CD4-positive, alpha-beta T cell treated with Interleukin-10 for 1 hour (primary cell): ENCODE measurements at places on chromosomes 7 and 10.

- no peak for DNase-seq
Measured at GRCh38 chr10:20991526-20991925, 94.4 kb upstream of the NEBL start.

GRCh38 chr10:10499839-10500238, 517.8 kb upstream of the CELF2 start:
- DNase-seq: no peak

DNA sequence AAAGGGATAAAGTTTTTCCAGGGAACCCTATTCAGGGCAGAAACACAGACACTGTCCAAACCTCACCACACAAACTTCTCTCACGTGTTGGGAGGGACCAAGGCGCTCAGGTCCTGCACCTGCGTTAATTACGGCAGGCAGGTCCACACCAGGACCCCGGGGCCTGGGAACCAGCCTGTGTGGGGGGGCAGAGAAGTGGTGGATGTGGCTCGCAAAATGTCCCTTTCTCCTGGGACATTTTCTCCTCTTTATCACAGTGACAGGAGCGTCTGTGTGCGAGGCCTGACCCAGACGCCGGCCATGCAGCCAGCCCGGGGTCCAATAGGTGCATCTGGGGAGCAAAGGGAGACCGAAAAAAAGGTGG, 73.4 kb upstream of the ZNF722 start:
- no peak for DNase-seq

GRCh38 chr7:94049615-94050014, 45.5 kb upstream of the BET1 start:
- no peak for DNase-seq

DNA sequence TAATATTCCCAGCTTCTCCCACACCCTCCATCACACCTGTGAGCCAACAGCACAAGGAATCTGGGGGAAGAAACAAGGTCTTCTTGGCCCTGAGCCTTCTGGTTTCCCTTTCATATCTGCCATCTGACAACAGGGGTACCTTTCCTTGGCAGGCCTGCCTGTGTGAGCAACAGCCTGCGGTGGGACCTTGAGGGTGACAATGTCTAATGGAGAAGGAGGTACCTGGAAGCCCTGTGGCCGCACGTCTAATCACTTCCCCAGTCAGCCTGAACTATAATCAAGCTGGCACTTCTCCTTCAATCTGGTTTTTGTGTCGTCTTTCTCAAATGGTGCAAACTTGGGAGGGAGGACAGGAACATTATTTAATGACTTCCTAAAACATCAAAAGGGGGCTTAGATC, 41.2 kb downstream of the NRCAM start:
- DNase-seq: no peak

DNA sequence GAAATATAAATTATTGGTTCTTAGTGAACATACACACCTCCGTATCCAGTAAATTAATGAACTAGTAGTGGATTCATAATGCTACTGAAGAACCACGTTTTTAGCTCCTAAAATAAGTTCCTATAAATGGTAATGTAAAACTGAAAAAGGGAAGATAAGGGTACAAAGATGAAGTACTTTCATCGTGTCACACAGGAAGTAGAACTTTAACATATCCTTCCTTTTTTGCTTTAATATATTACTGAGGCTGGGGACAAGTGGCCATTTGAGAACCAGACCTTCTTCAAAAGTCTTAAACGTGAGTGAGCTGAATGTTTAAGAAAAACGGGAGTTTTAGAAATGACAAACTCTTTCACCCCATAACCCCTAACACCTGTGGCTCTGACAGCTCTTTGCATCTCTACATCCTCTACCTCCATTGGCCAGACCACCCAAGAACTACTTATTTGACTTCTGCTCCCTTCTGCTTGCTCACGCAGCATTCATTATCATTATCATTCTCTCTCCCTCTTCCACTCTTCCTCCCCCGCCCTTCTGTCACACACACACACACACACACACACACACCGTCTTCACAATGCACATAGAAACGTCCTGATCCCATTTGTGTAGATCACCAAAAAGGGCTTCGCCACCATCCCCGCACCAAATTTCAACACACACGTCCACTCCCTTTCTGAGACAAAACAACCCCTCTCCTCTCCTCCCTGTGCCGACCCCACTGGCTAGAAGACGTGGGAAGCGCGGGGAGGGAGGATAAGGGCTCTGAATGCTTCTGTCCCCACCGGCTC, 677 bp downstream of the SKAP2 start:
- peak; percentile 48 for DNase-seq

DNA sequence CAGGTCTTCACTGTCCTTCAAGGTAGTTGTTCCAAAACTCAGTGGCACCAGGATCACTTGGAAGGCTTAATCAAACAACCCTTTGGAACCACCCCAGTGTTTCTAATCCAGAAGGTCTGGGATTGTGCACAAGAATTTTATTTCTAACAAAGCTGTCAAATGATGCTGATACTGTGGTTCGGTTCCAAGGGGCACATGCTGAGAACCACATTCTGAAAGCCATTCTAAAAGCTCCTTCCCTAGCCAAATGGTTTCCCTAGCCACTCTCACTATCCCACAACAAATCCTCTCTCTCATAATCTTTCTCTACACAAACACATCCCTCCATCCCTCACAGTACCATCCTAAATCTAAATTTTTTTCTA, 52.1 kb downstream of the MACC1 start:
- DNase-seq: no peak

GRCh38 chr7:143410521-143411004, 1.9 kb upstream of the EPHA1 start:
- no peak for DNase-seq

DNA sequence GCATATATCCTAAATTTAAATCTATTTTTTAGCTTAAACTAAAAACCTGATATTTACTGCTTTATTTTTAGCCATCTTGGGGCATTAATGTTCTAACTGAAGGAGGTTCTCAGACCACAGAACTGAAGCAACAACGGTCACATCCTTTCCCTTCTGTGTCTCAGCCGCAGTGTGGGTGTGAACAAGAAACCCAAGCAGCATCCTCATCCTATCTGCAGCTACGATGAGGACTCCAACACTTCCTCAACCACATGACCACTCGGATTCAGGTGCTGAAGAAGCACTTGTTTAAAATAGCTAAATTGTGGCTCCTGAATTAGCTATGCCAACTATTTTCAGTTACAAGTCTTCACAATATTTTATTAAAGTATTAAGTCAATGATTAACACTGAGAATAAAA, 5.3 kb downstream of the ESYT2 start:
- peak; percentile 85 for DNase-seq

DNA sequence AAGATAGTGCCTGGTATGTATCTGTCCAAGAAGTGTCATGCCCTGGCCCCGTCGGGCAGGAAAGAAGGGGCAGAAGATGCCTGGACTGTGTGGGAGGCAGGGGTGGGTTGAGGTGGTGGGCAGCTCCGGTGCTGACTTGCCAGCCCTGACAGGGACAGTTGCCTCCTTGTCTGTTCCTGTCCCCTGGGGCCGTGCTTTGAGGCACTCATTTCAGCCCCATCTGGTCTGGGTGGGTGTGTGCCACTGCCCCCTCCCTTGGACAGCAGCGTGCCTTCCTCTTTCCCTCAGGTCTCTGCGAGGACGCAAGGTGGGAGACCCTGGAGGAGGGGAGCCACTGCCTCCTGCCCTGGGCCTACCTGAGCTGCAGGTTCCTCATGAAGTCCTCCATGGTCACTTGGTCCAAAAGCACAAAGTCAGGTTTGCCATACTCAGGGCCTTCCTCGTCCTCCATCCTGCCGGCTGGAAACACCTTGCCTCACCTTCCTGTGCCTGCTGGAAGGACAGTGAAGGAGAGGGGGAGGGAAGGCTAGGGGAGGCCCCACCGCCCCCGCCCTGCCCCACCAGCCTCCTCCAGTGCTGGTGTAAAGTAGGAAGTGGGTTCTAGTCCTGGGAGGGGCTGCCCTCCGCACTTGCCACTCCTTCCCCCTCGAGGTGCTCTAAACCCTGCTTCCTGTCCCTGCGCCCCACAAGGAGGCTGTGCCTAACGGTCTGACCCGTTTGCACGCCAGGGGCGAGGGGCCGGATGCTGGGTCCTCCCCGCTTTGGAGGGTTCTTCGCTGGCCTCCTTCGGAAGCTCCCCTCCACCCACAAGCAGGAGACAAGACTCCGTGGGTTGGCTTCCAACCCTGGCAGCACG, at the start of gene MYO1G:
Gene MYO1G (minus strand): TSS at position 505 of the 856 bp plus-strand sequence. CDS start 54 bp downstream, at position 451.
- DNase-seq: peak; percentile 91

- DNase-seq: no peak
Measured at GRCh38 chr7:95596198-95597063, at the start of gene PDK4. TSS of gene PDK4 (minus strand) at chr7:95596516. CDS start at chr7:95596293, 223 bp downstream.

DNA sequence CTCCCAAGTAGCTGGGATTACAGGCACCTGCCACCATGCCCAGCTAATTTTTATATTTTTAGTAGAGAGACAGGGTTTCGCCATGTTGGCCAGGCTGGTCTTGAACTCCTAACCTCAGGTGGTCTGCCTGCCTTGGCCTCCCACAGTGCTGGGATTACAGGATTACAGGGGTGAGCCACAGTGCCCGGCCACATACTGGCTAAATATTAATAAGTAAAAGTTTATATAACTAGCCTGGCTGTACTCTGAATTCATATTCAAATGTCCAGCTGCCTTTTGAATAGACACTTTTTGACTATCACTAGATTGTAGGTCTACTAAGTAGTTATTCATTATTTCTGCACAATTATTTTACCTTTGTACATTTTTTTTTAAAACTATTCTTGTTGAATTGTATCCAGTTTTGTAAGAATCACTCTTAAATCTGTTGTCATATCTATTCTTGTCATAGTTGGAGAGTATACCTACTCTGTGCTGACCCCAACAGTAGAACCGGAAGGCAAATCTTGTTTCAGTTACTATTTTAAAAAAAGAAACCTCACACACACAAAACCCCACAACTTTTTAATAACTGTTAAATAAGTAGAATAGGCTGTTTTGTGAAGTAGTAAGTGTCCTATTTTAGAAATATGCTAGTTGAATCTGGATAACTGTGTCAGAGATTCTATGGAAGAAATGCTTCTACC, 29.6 kb downstream of the MINPP1 start:
- DNase-seq: no peak

GRCh38 chr10:62733654-62734293, 70.7 kb upstream of the ADO start:
- no peak for DNase-seq

GRCh38 chr7:129188372-129188891, at the start of gene SMO:
TSS of gene SMO (plus strand) at chr7:129188633. CDS start at chr7:129189152, 519 bp downstream.
- DNase-seq: no peak

- DNase-seq: no peak
Measured at GRCh38 chr7:132065193-132065988, 509.0 kb upstream of the PODXL start.

GRCh38 chr10:25934621-25935139, 651 bp downstream of the MYO3A start:
- DNase-seq: no peak

DNA sequence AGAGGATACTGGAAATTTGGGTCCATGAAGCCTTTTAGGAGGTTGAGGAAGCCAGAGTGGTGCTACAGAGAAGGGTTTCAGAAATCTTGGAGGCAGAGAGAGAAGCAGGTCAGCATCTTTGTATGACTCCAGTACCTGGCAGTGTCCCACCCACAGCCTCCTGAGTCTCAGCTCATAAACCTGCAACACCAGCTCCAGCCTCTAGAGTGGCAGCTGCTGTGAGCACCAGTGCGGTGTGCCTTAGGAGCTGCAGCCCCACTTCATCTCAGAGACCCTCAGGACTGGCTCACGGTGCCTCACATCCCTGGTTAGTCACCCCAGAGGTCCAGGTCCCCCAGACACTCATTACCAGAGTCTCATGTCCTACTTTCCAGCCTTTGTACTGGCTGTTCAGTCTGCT, 84.8 kb upstream of the PRKAR2B start:
- no peak for DNase-seq

DNA sequence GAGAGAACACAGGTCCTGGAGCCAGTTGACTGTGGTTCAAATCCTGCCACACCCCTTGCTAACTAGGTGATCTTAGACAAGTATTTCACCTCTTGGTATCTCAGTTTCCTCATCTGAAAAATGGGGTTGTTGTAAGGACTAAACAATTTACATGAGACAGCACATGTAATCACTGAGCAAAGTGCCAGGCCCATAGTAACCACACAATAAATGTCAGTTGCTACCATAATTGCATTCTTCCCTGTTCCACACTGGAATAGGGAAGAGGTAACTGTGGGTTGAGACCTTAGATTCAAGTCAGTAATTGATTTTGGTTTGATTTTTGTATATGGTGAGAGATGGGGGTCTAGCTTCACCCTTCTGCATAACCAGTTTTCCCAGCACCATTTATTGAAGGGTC, 91.4 kb upstream of the PDLIM1 start:
- DNase-seq: no peak

DNA sequence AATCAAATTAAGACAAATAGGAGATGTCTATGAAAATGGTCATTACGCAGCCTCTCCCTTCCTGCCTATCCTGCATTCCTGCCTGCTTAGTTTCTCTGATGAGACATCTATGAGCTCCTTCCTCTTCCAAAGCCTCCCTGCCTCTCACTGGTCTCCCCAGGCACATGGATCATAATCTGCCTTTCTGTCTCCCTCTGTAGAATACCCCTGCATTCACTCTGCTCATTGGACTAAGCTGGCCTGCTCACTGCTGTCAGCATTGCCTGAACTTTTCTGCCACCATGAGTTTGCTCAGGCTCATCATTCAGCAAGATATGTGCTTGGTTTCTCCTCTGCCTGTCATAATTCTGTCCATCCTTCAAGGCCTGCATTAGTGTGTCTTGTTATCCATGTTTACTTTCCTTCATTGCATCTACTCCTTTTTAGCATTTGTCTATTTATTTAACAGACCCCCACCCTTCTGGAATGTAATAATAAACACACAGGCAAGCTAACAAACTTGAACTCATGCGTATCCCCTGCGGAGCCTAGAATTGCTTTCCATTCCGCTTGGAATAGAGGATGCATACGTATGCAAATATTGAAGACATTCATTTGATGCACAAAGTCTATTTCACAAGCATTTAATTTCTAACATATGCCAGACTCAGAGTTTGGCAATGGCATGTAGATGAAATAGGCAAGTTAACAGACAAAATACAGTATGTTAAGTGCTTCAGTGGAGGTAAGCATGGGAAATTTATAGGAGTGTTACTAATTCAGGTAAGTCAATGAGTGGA, 88.3 kb downstream of the PTPRZ1 start:
- DNase-seq: no peak

DNA sequence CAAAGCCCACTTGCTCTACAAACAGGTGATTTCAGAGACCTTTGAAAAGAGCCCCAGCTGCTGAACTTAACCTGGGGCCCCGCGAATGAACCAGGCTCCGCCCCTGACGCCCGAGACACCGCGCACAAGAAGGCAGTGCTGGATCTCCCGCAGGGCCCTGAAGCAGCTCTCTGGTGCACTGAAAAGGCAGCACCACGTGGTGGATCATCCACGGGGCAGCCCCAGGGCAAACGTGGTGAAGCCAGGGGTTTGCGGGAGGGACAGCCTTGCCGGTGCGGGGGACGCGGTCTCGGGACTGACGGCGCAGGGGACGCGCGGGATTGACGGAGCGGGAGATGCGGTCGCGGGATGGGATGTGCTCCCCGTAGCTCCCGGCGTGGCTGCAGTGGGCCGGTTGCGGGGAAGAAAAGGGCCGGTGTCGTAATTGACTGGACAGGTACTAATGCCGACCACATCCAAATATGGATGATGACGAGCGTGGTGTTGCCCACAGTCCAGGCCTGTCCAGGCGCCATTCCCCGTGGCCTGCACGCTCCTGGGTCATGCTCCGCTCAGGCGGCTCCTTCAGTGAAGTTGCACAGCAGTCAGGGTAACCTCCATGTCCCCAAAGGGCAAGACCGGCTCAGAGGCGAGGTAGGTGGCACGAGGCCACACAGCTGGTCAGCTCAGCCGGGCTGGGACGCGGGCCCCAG, 421.1 kb downstream of the DNAJB6 start:
- no peak for DNase-seq

- DNase-seq: no peak
Measured at GRCh38 chr10:131003455-131003854, 308.1 kb downstream of the TCERG1L start.
